Activated T-cell treated with anti-CD3 and anti-CD28 coated beads, Interleukin-2, amount 50 U/mL, for 72 hours (primary cell): ENCODE measurements at places on chromosomes 5 and 9.

DNA sequence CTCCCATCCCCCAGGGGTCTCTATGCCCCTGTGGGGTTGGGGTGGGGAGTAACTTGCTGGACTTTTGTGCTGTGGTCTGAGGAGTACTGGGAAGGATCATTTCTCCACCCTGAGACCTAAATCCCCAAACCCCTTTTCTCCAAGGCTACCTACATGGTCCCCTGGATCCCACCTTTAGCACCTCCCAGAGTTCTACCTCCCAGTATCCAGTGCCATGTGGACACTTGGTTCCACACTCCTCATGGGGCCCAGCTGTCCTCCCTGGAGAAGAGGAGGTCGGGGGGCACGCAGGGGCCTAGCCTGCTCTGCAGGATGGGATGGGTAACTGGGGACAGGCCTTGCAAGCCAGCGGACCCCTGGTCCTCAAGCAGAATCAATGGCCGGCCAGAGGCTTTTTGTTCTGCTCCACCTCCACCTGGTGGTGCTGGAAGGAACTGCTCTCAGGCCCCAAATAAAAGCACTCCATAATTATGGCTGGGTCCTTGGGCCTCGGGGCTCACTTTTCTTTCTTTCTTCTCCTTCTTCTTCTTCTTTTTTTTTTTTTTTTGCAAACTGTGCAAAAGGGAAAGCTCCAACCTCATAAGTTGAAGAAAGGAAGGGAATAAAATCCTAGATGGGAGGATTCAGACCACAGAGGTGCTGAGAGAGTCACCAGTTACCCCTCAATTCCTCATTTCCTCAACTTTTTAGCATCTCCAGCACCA, 68.4 kb downstream of the PSD2 start:
- DNase-seq: peak; percentile 69

DNA sequence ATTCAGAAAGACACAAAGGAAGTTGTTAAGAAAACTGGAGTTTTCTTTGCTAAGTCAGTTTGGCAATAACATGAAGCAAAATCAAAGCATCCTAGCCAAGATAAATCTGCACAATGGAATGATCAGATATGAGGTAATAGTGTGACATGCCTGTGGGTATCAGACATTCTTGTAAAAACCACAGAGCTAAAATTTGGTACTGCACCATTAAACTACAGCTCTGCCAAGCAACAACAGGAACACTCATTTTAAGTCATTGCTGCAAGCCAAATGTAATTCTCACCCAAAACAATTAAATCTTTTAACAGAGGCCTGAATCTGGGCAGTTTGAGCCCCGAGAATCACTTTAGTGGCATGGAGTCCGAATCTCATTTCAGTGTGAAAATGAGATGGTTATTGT, 96.6 kb downstream of the VCAN start:
- no peak for DNase-seq

DNA sequence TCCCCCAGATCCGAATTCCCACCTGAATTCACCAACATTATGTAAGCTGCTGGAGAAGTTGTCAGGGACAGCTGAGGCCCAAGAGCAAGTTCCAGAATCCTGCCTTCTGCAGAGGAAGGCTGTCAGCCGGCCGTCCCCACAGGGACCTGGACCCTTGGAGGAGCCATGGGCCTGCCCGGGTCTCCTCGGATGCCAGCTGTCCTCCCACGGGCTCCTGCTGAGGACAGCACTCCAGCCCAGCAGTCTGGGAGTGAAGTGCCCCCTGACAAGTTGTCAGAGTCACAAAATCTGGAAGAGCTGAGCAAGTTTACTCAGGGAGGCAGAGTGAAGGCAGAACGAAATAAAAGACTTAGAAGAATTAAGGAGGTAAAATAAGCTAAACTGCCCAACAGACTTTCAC, 192.5 kb upstream of the DAPK1 start:
- DNase-seq: no peak

DNA sequence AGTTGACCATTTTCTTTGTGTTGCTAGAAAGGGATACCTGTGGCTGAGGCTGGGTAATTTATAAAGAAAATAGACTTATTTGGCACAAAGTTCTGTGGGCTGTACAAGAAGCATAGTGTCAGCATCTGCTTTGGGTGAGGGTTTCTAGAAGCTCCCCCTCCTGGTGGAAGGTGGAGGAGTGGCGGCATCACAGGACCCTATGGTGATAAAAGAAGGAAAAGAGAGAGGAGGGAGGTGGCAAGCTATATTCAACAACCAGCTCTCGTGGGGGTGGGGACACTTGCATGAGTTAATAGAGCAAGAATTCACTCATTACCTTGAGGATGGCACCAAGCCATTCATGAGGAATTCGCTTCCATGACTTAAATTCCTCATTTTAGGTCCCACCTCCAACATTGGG, 2041.4 kb upstream of the CDH9 start:
- DNase-seq: no peak

GRCh38 chr5:7686794-7687193, 164.1 kb downstream of the CFAP90 start:
- no peak for DNase-seq

DNA sequence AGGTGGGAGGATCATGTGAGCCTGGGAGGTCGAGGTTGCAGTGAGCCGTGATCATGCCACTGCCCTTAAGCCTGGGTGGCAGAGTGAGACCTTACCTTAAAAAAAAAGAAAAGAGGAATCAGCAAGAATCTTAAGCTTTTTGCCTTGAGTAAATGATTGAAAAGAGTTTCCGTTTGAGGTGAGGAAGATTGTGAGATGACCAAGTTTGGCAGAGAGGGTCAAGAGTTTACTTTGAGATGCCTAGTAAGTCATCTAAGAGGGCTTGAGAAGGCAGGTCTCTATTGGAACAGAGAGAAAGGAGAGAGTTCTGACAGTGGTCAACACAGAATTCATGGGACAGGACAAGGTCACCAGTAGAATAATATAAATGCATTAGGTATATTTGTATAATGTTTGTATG, 572.1 kb downstream of the TLE4 start:
- no peak for DNase-seq

DNA sequence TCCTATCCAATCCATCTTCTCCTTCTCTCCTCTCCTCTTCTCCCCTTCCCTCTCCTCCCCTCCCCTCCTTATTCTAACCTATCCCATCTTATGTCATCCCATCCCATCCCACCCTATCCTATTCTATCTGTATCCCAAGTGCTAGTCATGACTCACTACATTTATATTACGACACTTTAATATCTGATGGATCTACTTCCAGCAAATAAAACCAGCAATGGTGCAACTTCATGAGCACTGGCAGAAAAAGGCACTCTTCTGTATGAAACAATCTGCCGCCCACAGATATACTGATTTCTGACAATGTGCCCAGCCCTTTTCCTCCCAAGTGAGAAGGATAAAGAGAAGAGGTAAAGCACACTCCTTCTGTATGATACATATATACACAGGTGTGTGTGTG, 86.6 kb upstream of the ANKH start:
- DNase-seq: no peak

GRCh38 chr9:21265421-21266189, 25.8 kb upstream of the IFNA14 start:
- DNase-seq: no peak

- DNase-seq: no peak
Observed at GRCh38 chr5:149324641-149325040, 20.7 kb upstream of the GRPEL2 start.

DNA sequence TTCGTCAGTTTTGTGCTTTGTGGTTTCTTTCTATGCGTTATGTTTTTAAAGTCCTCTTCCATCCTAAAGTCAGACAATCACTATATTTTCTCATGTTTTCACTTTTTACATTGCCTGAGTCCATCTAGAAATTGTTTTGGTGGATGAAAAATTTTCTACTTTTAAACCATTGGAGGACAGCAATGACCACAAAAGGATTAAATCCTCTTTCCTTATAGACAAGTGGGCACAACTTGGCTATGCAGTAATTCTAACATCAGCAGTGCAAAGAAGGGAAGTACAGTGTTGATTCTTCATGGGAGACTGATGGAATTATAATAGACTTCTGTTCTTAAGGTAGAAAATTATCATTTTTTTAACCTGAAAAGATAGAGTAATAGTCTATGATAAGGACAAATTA, 75.5 kb downstream of the PALM2AKAP2 start:
- no peak for DNase-seq

DNA sequence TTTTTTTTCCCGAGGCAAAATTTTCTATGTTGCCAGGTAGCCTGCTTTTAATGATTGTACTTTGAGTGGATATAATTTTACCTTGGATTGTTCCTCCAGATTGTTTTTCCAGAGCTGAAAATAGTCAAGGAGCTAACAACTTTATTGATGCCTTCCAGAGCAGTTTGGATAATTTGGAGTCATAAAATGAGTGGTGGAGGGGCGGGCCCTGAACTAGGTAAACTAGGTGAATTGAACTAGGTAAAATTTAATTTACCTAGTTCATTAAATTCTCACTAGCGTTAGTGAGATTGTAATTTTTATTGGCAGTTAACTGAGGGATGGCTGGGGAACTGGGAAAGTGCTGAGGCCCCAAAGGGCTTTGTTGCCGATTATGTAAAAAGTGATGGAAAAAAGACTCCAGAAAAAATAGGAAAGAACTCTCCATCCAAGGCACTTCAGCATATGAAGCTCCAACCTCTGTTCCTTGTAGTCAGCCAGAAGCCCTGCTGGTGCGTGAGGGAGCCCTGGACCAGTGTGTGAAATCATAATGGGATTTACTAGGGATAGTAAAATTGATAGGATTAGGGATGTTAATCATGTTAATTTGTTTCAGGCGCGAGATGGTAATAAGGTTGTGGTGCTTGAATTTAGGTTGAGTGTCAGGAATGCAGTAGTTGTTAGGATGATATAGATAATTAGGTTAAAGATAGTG, 1.7 kb downstream of the DNAJC25 start:
- no peak for DNase-seq
